ENCODE measurements at places on chromosomes 7 and 10. TPM values are rescaled to one million over a fixed set of nuclear protein-coding genes. Genes with fewer than 3 reads are reported as not detected.

The EVX1 gene
- not detected for total RNA-seq

DNA sequence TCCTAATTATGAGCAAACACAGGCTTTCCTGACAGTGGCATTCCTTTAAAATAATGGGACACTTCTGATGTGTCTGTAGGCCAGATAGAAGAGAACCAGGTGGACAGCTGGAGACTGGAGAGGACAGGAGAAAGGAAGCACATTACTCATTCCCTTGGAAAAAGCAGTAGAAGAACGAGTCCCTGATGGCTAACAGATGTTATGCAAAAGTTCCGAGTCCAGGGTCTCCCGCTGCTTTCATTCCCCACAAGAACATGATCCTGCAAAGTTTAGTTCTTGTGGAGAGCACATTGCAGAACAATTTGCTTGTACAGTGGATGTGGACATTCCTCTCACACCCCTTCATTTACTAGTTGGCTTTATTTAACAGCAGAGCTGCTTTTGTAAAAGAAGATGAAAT is 137.6 kb downstream of the GPAM start:
- no peak overlapping the region for H3K27ac ChIP-seq
- H3K4me1 ChIP-seq: no peaks in the 10 kb centered on the region
- H3K4me3 ChIP-seq: no peak overlapping the region
- no peaks in the 10 kb centered on the region for H3K27me3 ChIP-seq

GRCh38 chr10:44385696-44386441 is 972 bp upstream of the CXCL12 start:
- H3K36me3 ChIP-seq: no peaks in the 10 kb centered on the region
- DNase-seq: no peak
- H3K27me3 ChIP-seq: peaks cover 30% of the 10 kb centered on the region
- H3K4me3 ChIP-seq: peak overlapping the region; percentile 55

The CCDC186 gene
- 9.0 TPM for total RNA-seq

DNA sequence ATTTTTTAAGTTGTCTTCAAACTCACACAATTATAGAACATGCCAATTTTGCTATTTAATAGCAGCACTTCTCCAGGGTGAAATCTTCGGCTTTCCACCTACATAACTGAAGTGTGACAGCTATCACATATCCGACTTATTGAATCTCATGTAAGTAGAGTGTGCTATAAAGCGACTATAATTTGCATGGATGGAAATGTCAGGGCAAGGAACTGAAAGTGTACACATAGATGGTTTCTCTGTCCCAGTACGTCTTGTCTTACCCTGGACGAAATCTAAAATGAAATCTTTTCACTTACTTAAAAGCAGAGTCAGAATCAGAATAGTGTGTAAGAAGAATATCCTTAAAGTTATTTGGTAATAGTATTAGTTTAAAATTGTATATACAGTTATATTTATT is 132.3 kb downstream of the THSD7A start:
- no peaks in the 10 kb centered on the region for H3K36me3 ChIP-seq
- H3K4me3 ChIP-seq: no peak overlapping the region
- no peaks in the 10 kb centered on the region for H3K27me3 ChIP-seq
- H3K27ac ChIP-seq: no peak overlapping the region

The GPR15LG gene
- total RNA-seq: not detected

DNA sequence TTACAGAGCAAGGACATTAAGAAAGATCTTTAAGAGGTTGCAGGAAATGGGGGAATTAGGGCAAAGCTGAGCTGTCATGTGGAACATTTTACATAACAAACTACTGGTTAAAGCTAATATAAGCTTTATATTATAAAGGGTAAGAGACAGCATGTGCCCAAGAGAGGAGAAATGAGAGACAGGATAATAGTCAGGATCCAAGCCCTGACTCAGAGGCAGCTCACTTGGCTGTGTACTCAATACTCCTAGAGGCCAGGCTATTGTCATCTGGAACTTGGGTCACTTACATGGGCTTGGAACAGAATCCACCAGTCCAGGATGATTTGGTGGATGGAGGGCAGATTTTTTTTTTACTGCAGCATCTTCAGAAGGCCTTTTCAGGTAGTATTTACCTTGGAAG is 418.6 kb upstream of the ZMIZ1 start:
- no peak overlapping the region for H3K27ac ChIP-seq
- DNase-seq: no peak
- no peaks in the 10 kb centered on the region for H3K4me1 ChIP-seq
- no peaks in the 10 kb centered on the region for H3K36me3 ChIP-seq

GRCh38 chr10:69316313-69317059 is 38.2 kb downstream of the HK1 start:
- H3K36me3 ChIP-seq: peaks cover 8% of the 10 kb centered on the region
- H3K27ac ChIP-seq: peak overlapping the region; percentile 36
- no peaks in the 10 kb centered on the region for H3K27me3 ChIP-seq
- no peak overlapping the region for H3K4me3 ChIP-seq
- no peak for DNase-seq

GRCh38 chr10:14294347-14295059 is 36.2 kb downstream of the FRMD4A start:
- no peak overlapping the region for H3K4me3 ChIP-seq
- DNase-seq: no peak
- no peaks in the 10 kb centered on the region for H3K4me1 ChIP-seq
- H3K27me3 ChIP-seq: peaks cover 3% of the 10 kb centered on the region

The KCND2 gene
- total RNA-seq: not detected

All from activated CD4-positive, alpha-beta T cell treated with anti-CD3 and anti-CD28 coated beads, Interleukin-2, amount 10 ng/mL, durations not matched to agents 24 days and 14 days (primary cell).